IPS DF 19.7 (cell line): ENCODE measurements at places on chromosomes 1 and 21.

GRCh38 chr21:16713331-16714117 is 799.3 kb upstream of the CXADR start:
- no peak for DNase-seq

- DNase-seq = no peak
These were observed 136.4 kb upstream of the DEPDC1 start for GRCh38 chr1:68633141-68633919.

- no peak for DNase-seq
These were observed 134.3 kb downstream of the PIK3R3 start for GRCh38 chr1:45998020-45998617.

DNA sequence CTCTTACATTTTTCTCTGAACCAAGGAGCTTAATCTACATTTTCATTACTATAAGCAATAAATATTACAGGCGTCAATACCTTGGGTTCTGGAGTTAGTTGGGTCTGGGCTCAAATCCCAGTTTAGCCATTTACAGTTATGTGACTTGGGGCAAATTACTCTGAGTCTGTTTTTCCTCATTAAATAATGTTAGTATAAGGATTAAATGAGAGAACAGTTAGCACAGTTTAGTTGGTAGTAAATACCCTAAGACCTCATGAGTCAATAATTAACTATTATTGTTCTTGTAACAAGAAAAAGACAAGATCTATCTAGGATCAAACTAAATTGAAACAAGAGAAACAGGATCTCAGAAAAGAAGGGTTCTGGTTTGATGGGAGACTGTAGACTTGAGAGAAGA is 4.6 kb downstream of the C1orf116 start:
- DNase-seq = no peak
